ENCODE measurements at places on chromosomes 13 and 19.
A peak's percentile ranks its signal among the peaks of the same experiment; 100 is the strongest.

DNA sequence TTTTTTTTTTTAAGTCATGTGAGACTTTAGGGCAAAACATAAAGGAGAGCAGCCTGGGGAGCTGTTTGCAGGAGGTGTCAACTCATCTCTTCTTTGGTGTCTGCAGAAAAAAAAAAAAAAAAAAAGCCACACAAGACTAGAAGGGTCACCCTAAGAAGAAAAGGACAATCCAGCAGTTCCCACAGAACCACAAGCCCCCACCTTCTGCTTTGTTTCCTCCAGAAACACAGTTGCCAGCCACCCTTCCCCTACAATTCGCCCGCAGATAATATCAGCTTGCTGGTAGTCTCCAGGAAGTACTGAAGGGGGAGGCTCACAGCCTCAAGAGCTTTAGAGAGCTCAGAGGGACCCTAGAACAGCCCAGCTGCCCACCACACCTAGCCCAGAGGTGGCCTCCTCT lies 22.3 kb upstream of the ZBTB7A start:
- no peak for DNase-seq

- peak; percentile 74 for DNase-seq
Observed at GRCh38 chr19:48102870-48103751, 7.5 kb downstream of the PLA2G4C start.

DNA sequence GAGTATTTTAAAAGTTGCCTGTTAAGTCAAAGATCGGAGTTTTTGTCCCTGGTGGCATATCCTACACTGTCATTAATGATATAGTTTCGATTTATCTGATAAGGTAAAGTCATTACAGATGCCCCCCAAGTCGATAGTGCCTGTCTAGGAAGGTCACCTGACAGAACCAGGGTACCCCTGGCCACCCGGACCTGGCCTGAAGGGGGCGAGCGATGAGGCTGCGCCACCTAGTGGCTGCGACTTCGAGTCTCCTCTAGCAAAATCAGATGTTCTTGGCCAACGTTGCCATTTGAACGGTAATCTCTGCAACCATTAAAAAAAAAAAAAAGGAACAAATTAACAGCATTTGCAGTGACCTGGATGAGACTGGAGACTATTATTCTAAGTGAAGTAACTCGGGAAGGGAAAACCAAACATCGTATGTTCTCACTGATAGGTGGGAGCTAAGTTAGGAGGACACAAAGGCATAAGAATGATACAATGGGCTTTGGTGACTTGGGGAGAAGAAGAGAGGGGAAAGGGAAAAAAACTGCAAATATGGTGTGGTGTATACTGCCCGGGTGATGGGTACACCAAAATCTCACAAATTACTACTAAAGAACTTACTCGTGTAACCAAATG lies 565.1 kb downstream of the LIG4 start:
- peak; percentile 50 for DNase-seq

DNA sequence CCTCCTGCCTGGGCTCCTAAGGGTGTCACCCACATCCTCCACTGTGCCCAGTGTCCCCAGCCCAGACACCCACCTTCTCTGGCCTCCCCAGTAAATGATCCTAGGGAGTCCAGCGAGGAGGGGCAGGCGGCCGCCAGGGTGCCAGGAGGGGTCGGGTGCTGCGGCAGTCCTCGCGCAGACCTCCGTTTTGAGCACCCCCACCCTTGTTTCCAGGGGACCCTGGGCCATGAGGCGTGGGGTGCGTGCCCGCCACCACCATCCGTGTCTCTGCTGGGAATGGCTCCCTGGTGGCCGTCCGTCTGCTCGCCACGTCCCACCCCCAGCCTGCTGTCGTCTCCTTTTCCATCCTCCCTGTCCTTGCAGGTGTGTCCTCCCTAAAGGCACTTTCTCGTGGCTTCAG lies 133.0 kb downstream of the KDM4B start:
- no peak for DNase-seq

DNA sequence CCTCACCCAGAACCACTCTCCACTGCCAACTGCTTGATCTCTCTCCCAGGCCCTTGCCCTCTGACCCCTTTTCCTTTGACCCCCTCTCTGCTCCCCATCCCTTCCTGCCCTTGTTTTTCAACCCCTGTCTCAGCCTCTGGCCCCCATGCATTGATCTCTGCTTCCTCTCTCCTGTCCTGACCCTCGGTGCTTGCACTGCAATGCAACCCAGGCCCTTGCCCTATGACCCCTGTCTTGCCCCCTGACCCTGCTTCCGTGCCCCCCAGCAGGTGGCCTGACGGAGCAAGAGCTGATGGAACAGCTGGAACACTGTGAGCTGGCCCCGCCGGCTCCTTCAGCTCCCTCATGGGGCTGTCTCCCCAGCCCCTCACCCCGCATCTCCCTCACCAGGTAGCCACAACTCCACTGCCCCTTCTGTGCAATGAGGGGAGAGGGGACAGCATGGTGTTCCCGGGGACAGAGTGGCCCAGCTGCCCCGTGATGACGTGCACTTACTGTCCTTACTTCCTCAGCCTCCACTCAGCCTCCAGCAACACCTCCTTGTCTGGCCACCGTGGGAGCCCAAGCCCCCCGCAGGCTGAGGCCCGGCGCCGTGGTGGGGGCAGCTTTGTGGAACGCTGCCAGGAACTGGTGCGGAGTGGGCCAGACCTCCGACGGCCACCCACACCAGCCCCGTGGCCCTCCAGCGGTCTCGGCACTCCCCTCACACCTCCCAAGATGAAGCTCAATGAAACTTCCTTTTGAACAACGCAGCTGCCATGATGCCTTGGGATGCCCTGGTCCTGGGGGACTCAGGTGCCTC lies 10.5 kb upstream of the LTBP4 start:
- no peak for DNase-seq
